ENCODE measurements at places on chromosomes 2 and 18. TPM values are rescaled to one million over a fixed set of nuclear protein-coding genes. Genes with fewer than 3 reads are reported as not detected.

The SCN1A gene
- 0.66 TPM for total RNA-seq

- DNase-seq = no peak
Observed at GRCh38 chr2:238162846-238163441, 4.2 kb downstream of the ERFE start.

The CNRIP1 gene
- 5.6 TPM for total RNA-seq

DNA sequence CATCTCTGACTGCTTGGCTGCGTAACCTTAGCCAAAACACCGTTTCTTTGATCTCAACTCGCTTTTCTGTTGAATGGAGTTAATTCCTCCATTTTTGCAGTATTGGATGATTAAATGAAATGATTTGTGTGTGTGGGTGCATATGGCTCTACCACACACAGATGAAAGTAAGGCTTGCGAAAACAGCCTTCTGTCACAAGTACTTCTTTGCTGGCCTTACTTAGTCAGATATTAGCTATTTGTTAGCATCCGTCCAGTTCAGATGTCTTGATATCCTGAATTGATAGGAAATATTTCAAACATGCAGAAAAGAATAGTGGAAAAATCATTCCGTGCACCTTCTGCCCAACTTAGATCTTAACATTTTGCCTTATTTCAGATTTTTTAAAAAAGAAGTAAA, 21.8 kb downstream of the NCOA1 start:
- DNase-seq = no peak

GRCh38 chr2:72813841-72814240, 12.0 kb downstream of the EXOC6B start:
- DNase-seq = no peak

GRCh38 chr2:217837530-217837929, 165.3 kb downstream of the TNS1 start:
- DNase-seq = no peak

DNA sequence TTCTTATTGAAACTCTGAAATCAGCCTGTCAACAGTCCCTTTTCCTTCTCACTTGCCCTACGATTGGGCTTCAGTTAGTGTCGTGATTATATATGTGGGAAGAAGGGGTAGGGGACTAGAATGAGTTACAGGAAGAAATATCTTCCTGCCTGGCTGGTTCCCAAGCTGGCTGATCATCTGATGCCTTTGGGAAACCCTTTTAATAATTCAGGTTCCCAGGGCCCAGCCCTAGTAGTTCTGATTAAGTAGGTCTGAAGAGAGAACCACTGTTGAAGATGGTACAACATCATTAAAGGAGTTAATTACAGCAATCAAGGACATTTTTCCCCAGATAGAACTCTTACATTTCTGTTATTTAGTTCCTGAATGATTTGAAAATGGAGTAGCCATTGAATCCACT, 110.1 kb upstream of the EML6 start:
- DNase-seq = no peak

The ADD2 gene
- total RNA-seq = 2.8 TPM

DNA sequence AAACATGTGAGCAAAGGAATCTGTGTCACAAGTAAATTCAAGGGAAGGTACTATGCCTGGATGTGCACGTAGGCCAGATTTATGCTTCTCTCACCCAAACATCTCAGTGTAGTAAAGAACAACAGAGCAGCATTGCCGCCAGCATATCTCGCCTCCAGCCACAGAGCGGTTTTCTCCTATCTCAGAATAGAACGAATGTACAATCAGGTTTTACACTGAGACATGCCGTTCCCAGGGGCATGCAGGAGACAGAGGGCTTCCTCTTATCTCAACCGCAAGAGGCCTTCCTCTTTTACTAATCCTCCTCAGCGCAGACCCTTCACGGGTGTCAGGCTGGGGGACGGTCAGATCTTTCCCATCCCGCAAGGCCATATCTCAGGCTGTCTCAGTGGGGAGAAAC, 175.3 kb downstream of the RPIA start:
- no peak for DNase-seq

The WDR43 gene
- total RNA-seq = 18.4 TPM

- no peak for DNase-seq
Observed at GRCh38 chr2:30802611-30803010, 4.6 kb downstream of the CAPN13 start.
